Activated T-helper 2 cell treated with anti-CD3 and anti-CD28 coated beads, Interferon-gamma antibody, Interleukin-2, Interleukin-4, amounts not matched to agents 10 μg/mL and 5 μg/mL and 100 μg/mL, durations not matched to agents 14 hours and 24 hours and 36 hours (primary cell): ENCODE measurements at places on chromosomes 1 and 21. TPM values are rescaled to one million over a fixed set of nuclear protein-coding genes. Genes with fewer than 3 reads are reported as not detected.

DNA sequence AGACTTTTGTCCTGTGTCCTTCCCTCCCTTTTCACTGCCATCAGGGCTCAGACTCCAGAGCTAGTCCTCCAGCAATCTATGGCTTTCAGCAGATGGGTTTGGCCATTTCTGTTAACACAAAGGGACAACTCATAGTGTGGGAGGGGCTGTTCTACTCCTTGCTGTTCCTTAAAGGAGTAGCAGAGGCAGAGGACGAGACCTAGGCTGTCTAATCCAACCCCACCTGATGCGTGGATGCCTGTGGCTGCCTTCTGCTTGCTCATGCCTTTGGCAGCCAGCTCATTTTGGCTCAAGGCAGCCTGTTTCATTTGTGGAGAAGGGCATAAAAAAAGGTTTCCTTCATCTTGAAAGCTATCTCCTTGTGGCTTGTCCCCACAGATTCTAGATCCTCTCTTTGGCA lies 27.0 kb downstream of the MFSD2A start:
- no peak for DNase-seq
- H3K27ac ChIP-seq = no peak overlapping the region
- no peaks in the 10 kb centered on the region for H3K36me3 ChIP-seq
- H3K4me1 ChIP-seq = peaks cover 2% of the 10 kb centered on the region
- no peak overlapping the region for H3K4me3 ChIP-seq

GRCh38 chr1:223125766-223126165 lies 17.3 kb downstream of the TLR5 start:
- no peak overlapping the region for H3K27ac ChIP-seq
- H3K36me3 ChIP-seq = no peaks in the 10 kb centered on the region
- no peak for DNase-seq

DNA sequence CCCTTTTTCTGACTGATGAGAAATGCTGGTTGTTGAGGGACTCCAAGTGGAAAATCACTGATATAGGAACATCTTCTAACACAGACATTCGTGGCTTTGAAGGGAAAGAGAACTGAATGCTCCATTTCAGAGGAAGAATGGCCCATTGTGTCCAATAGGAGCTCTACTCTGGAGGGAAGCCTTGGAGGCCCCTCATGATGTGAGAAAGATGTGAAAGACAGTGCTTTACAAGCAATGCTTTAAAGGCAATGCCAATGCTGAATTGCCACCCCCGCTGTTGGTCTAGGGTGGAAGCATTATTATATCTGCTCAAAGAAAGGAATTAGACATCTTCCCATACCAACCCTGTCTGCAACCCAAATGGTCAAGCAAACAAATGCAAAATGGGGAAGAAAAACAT lies 13.7 kb downstream of the NMNAT2 start:
- no peaks in the 10 kb centered on the region for H3K4me1 ChIP-seq
- DNase-seq = no peak
- H3K36me3 ChIP-seq = no peaks in the 10 kb centered on the region
- no peak overlapping the region for H3K27ac ChIP-seq
- H3K27me3 ChIP-seq = peaks cover 17% of the 10 kb centered on the region

- H3K4me3 ChIP-seq = no peak overlapping the region
- DNase-seq = no peak
- no peak overlapping the region for H3K27ac ChIP-seq
Measured at GRCh38 chr1:204180133-204180532, 14.0 kb upstream of the REN start.

DNA sequence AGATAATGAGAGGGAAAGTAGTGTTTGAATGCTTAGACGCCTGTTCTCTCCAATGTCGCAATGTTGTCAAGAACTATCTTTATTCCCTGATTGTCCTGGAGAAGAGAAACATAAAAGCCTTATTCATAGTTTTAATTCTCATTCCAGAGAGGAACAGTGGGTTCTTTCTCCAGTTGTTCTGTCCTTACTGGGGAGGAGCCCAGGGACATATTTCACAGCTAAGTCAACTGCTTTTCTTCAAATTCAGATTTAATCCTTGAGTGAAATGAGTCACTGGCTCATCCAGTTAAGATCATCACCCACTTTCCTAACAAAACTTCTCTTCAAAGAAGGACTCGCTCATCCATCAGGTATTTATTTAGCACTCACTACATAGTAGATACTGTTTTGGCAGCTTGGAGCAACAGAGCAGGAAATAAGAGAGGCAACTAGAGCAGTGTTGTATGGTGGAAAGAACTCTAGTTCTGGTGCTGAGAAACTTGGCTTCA lies 365.7 kb upstream of the USP24 start:
- no peak for DNase-seq
- H3K36me3 ChIP-seq = no peaks in the 10 kb centered on the region
- no peaks in the 10 kb centered on the region for H3K4me1 ChIP-seq
- no peak overlapping the region for H3K27ac ChIP-seq
- no peaks in the 10 kb centered on the region for H3K27me3 ChIP-seq
- no peak overlapping the region for H3K4me3 ChIP-seq

GRCh38 chr21:32572574-32573420 lies 12.5 kb downstream of the TCP10L start:
- no peak overlapping the region for H3K27ac ChIP-seq
- no peaks in the 10 kb centered on the region for H3K27me3 ChIP-seq
- DNase-seq = no peak
- no peaks in the 10 kb centered on the region for H3K36me3 ChIP-seq

DNA sequence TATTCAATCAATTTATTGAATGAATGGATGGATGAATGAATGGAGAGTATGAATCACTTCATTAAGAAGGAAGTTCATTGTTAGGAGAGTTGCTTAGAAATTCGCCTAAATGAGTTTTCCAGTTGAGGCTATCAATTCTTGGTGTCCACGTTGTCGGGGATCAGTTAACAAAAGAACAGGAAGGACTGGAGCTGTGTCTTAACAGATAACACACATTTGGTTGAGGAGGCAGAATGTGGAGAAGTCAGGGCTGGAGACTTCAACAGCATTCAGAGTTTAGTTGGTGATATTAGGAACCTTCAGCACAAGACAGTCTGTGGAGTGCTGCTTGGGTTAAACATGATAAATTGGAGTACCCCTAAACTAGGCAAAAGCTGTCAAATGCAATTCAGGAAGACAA lies 33.7 kb downstream of the ZBTB18 start:
- no peak overlapping the region for H3K27ac ChIP-seq
- no peak for DNase-seq
- H3K4me3 ChIP-seq = no peak overlapping the region
- H3K4me1 ChIP-seq = no peaks in the 10 kb centered on the region
- no peaks in the 10 kb centered on the region for H3K36me3 ChIP-seq
- H3K27me3 ChIP-seq = peaks cover 16% of the 10 kb centered on the region

- DNase-seq = no peak
- no peaks in the 10 kb centered on the region for H3K4me1 ChIP-seq
- H3K27ac ChIP-seq = no peak overlapping the region
- H3K36me3 ChIP-seq = no peaks in the 10 kb centered on the region
- H3K4me3 ChIP-seq = no peak overlapping the region
Measured at GRCh38 chr1:118013336-118013735, 83.8 kb downstream of the WDR3 start.

- DNase-seq = no peak
- H3K27me3 ChIP-seq = no peaks in the 10 kb centered on the region
- H3K27ac ChIP-seq = no peak overlapping the region
- H3K4me1 ChIP-seq = no peaks in the 10 kb centered on the region
- no peak overlapping the region for H3K4me3 ChIP-seq
Measured at GRCh38 chr1:3097861-3098260, 28.9 kb downstream of the PRDM16 start.

GRCh38 chr1:56045477-56045876 lies 533.9 kb downstream of the PLPP3 start:
- no peak overlapping the region for H3K4me3 ChIP-seq
- H3K27ac ChIP-seq = no peak overlapping the region
- DNase-seq = no peak
- H3K36me3 ChIP-seq = no peaks in the 10 kb centered on the region
- H3K27me3 ChIP-seq = no peaks in the 10 kb centered on the region

DNA sequence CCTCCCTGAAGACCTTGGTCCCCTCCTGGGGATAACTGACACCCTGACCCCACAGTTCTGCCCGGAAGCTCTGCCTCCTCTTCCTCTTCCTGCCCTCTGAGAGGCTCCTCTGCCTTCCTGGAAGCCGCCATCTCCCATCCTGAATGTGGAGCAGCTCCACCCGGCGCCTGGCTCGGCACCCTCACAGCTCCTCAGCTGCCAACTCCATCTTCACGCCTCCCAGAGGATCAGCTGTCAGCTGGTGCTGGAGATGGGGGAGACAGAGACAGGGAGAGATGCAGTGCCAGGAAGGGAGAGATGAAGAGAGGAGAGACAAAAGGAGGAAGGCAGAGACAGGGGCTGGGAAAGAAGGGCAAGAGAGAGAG lies 210.4 kb upstream of the CSF3R start:
- no peaks in the 10 kb centered on the region for H3K4me1 ChIP-seq
- H3K27me3 ChIP-seq = no peaks in the 10 kb centered on the region
- H3K4me3 ChIP-seq = no peak overlapping the region

DNA sequence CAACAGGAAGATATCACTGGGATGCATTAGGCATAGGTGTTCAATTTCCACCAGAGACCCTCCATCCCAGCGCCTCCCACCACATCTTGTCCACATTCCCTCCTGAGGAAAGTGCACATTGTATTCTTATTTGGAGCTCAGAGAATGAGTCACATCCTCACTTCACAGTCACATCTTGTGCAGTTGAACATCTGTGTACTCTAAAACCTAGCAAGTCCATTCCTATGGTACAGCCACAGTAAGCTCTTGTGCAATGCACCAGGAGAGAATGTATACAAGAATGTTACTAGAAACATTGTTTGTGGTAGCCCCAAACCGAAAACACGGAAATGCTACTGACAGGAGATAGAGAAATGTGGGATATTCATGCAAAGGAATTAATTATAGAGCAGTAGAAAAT lies 1.6 kb upstream of the KDF1 start:
- H3K4me1 ChIP-seq = peaks cover 5% of the 10 kb centered on the region
- H3K36me3 ChIP-seq = no peaks in the 10 kb centered on the region
- no peak overlapping the region for H3K4me3 ChIP-seq
- no peak for DNase-seq
- peaks cover 52% of the 10 kb centered on the region for H3K27me3 ChIP-seq

DNA sequence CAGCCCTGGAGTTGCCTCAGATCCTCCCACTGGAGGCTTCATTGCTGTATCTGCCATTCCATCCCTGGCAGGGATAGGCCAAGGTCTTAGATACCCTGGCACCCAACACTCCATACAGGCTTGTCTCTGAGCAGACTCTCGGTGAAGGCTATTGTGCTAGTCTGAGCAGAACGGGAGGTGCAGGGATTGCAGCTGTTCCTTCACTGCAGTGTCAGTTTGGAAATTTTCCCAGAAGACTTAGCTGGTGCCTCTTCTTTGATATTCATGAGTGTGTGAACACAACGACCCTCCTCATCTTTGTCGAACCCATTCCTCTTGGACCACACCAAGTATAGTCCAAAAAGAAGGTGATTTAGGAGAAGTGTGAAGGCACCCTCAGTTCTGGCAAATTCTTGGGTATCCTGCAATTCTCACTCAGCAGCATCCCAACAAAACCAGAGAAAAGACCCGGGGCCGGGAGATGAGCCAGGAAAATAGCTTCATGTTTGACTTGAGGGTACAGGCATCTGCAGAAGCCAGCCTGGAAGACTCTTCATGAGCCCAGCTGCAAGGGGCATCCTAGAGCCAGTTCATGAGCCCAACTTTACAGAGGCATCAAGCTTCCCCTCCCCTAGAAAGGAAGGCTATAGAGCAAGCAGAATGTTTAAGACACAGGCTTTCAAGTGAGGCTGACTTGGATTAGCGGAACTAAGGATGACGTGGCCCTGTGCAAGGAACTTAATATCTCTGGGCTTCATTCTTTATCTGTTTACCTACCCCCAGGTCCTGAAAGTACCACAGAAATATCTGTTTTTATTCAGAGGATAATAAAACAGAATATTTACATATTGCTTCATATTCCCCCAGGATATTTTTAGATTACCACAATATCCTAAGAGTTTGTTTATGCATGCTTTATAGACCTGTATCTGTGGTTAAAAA lies 38.8 kb upstream of the HAO2 start:
- DNase-seq = no peak
- no peaks in the 10 kb centered on the region for H3K36me3 ChIP-seq
- H3K4me1 ChIP-seq = peaks cover 8% of the 10 kb centered on the region
- no peaks in the 10 kb centered on the region for H3K27me3 ChIP-seq

- H3K27ac ChIP-seq = no peak overlapping the region
- no peaks in the 10 kb centered on the region for H3K27me3 ChIP-seq
- DNase-seq = no peak
- H3K4me1 ChIP-seq = no peaks in the 10 kb centered on the region
- no peaks in the 10 kb centered on the region for H3K36me3 ChIP-seq
Measured at GRCh38 chr1:82565146-82565545, 764.4 kb downstream of the ADGRL2 start.

DNA sequence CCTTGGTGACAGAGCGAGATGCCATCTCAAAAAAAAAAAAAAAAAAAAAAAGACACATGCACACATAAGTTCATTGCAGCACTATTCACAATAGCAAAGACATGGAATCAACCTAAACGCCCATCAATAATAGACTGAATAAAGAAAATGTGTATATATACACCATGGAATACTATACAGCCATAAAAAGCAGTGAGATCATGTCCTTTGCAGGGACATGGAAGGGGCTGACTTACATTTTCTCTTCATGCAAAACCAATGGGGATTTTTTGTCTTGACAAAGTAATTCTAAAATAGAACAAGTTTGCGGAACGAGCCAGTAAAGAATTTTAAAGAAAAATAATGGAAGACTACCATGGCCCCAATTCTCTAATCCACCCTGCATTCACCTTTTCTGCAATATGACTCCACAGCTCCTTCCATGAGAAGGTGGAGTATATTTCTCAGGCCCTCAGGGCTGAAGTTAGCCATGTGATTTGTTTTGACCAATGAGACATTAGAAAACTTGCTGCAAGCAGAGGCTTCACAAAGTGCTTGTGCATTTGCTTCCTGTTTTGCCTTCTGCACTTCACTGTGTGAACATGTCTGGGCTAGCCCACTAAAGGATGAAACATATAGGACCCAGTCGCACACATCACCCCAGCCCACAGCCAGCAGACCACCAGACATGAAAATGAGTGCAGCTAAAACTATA lies 78.8 kb upstream of the NR5A2 start:
- no peaks in the 10 kb centered on the region for H3K36me3 ChIP-seq
- peaks cover 4% of the 10 kb centered on the region for H3K4me1 ChIP-seq
- no peak for DNase-seq
- H3K4me3 ChIP-seq = no peak overlapping the region
- no peak overlapping the region for H3K27ac ChIP-seq
- peaks cover 53% of the 10 kb centered on the region for H3K27me3 ChIP-seq

DNA sequence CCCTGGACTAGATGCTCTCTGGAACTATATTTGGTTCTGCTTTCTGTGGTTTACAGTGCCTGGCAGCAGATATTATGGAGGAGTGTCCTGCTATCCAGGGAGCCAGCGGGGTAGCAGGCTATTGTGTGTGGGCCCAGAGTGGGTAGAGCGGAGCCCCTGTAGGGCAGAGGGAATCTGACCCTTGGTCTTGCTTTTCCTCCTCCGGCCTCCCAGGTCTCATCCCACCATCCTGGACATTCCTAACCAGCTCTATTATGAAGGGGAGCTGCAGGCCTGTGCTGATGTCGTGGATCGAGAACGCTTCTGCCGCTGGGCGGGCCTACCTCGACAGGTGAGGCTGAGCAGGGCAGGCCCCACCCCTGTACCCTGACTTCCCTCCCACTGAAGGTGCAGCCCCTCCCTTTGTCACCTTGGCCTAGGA lies 9.1 kb downstream of the RHOC start:
- H3K27ac ChIP-seq = no peak overlapping the region
- no peaks in the 10 kb centered on the region for H3K27me3 ChIP-seq
- H3K4me1 ChIP-seq = peaks cover 34% of the 10 kb centered on the region
- peaks cover 57% of the 10 kb centered on the region for H3K36me3 ChIP-seq

Gene CFAP45
- total RNA-seq = 1.5 and 2.3 TPM in 2 replicates

Gene LCE3E
- not detected in 2 replicates for total RNA-seq

Gene HSD3B2
- total RNA-seq = not detected in 2 replicates

Gene EFNA1
- 0.18 and 0.39 TPM in 2 replicates for total RNA-seq

Gene CHIT1
- 0.09 and 0.34 TPM in 2 replicates for total RNA-seq

Gene TMEM35B
- total RNA-seq = 15.0 and 19.3 TPM in 2 replicates

Gene C1QC
- total RNA-seq = not detected in 2 replicates
